ENCODE measurements at places on chromosomes 3 and 15.

DNA sequence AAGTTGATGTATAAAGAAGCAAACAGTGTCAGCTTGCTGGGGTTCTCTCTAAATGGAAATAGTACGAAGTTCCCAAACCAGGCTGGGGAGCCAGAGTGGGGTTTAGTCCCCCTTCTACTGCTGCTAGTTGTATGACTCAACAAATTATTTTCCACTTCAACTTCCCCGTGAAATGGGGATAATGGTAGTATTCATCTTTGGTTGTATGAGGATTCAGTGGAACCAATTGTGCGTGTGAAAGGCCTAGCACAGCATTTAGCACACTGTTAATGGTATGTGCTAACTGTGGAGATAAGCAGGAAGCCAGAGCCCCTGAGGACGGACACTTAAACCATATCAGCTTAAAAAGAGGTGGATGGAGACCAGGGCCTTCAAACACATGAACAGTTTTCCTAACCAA is 4.2 kb downstream of the SORD start:
- DNase-seq, result no peak

- no peak for DNase-seq
These were observed 145.0 kb upstream of the TRIM42 start for GRCh38 chr3:140532793-140533330.

GRCh38 chr15:33200903-33201302 is 6.4 kb upstream of the FMN1 start:
- DNase-seq, result no peak

- no peak for DNase-seq
These were observed 166.2 kb downstream of the GAP43 start for GRCh38 chr3:115789481-115789880.

GRCh38 chr15:54150255-54150654 is 172.0 kb downstream of the UNC13C start:
- DNase-seq, result no peak

GRCh38 chr15:62068071-62068809 is 1.5 kb downstream of the C2CD4A start:
- no peak for DNase-seq

- DNase-seq, result no peak
These were observed 535.6 kb upstream of the ALCAM start for GRCh38 chr3:104831071-104831470.

DNA sequence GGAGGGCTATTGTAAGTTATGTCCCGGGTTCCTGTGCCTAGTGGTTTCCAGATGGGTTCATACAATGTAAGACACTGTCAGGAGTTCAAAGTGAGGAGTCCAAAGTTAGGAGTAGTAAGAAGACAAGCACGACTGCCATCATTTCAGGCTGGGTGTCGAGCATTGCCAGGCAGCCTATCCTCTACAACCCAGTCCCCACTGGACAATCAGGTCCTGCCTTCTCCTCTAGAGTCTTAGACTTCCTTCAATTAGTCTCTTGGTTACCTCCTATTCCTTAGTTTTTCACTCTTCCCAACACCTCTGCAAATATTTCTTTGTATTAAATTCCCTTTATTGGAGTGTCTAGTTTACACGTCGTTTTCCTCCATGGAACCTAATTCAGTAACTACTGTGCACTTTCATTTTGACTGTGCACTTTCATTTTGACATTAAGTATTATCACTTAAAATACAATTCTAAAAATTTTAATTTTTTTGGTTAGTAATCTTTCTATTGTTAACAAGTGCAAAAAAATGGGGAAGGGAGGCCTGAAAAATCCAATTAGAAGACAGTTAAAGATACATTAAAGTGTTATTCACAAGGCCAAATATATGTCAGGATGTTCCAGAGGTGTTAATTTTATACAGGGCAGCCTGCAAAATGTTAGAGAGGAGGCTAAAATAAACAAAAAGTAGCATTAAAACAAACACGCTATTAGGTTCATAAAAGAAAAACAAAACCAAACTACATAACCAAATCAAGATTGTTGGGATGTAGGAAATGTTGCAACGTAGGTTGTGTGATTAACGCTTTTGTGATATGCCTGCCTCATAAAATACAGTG is 155.3 kb downstream of the TBL1XR1 start:
- DNase-seq, result no peak

DNA sequence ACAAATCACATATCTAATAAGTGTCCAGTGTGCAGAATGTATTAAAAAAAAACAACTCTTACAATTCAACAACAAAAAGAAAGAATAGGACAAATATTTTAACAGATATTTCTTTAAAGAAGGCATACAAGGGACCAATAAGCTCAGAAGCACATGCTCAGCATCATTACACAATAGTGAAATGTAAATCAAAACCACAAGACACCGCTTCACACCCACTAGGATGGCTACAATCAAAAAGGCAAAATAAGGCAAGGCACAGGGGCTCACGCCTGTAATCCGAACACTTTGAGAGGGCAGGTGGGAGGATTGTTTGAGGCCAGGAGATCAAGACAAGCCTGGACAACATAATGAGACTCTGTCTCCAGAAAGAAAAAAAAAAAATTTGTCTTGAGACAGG is 255.6 kb downstream of the MAGI1 start:
- no peak for DNase-seq

Data from GM04503 (cell line).